Activated gamma-delta T cell (primary cell): ENCODE measurements at places on chromosomes 1 and 21.

DNA sequence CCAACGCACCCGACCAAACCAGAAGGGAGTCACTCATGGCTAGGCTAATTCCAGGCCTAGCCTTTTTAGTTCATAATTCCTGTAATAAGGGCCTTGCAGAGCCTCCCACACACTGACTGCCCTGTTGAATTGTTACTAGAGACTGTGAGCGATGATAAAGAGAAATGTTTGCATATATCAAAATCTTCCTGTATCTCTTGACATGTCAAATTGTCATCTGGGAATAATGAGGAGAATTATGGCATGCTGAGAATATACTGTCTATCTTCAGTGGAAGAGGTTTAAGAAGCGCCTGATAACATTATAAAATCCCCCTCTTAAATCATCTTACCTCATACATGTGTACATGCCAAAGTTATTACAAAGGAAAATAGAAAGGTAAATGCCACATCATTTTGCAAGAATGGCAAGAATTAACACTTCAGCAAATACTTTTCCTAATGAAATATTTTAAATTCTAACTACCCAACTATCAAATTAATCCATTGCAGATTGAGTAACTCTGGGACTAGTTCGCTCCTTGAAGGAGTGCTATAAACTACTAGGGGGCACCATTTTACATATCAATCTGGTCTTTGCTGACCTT, 144.1 kb downstream of the CENPF start:
- DNase-seq: no peak

DNA sequence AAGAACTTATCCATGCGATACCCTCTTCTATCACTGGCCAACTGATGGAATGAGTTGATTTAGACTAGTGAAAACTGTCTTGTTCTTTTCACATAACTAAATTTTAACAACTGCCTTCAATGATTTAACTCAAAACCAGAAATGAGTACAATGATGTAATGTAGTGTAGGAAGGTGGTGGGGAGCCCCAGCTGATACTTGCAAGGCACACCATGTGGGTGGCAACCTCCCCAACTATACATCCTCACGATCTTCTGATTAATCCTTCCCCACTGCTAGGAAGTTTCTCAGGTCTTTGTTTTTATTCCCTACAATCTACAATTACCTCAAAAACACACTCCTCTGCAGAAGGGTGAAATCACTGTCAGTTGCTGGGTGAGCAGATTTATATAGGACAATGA, 100.7 kb downstream of the KCTD3 start:
- DNase-seq: no peak

DNA sequence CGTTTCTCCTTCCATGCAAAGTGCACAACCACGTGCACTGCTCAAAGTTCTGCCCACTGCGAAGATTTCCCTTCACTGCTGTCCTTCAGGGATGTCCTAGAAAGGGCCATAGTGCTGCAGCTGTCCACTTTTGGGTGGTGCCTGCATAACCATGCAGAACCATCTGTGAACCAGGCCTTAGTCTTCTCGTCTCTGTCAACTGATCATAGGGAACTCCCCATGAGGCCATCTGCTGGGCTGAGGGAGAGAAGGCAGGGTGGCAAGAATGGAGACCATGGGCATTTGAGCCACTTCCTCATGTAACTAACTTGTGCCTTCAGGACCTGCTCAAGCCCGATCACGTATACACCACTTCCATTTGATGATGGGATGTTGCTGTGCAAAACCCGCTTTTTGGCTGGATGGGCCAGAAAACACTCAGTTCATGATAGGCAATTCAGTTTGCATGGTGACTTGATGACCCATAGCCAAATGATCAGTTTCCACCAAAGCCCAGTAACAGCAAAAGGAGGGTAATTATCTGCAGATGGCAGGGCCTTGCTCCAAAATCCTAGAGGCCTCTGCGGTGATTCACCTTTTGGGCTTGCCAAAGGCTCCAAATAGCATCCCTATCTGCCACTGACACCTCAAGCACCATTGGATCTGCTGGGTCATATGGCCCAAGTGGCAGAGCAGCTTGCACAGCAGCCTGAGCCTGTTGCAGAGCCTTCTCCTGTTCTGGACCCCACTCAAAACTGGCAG, 9.5 kb downstream of the ST6GALNAC5 start:
- DNase-seq: no peak

- no peak for DNase-seq
Measured at GRCh38 chr1:234295068-234295467, 78.2 kb upstream of the COA6 start.

DNA sequence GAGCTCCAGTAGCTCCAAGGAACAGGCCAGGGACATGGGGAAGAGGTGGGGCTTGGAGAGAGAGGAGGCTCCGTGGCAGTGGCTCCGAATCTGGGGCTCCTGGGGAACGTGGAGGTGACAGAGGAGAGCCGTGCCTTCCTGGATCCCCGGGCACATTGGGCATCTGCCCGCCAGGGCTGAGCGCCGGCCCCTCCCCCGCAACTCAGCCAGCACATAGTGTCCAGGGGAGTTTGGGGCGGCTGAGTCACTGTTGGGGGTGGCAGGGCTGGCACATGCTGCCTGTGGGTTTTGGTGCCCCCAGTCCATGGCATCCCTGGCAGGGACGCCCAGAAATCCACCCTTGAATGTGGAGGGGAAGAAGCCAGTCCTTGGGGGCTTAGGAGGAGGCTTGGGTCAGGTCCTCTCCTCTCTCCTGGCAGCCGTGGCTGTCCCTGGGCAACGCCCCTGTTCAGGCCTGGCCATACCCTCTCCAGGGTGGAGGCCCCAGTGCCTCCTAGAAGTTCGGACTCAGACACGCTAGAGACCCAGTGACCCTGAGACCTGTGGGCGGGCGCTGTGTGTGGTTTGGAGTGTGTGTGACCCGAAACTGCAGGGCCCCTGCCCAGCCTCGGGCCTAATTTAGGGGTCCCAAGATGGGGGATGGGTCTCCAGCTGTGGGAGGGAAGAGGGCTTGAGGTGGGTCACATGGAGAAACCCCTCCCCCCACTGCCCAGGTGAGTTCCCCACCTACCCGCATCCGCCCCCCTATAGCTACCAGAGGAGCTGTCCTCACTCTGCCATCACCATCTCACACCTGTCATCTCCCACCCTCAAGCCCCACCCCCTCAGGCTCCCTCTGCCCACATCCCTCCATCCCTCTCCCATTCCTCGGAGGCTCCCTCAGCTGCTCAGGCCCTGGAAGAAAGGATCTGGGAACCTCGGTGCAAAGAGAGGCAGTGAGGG, 1.6 kb downstream of the HSPB7 start:
- no peak for DNase-seq

- DNase-seq: no peak
Measured at GRCh38 chr1:162663589-162664106, 31.4 kb downstream of the DDR2 start.
